ENCODE measurements at places on chromosomes 12 and 14.
A peak's percentile ranks its signal among the peaks of the same experiment; 100 is the strongest.

DNA sequence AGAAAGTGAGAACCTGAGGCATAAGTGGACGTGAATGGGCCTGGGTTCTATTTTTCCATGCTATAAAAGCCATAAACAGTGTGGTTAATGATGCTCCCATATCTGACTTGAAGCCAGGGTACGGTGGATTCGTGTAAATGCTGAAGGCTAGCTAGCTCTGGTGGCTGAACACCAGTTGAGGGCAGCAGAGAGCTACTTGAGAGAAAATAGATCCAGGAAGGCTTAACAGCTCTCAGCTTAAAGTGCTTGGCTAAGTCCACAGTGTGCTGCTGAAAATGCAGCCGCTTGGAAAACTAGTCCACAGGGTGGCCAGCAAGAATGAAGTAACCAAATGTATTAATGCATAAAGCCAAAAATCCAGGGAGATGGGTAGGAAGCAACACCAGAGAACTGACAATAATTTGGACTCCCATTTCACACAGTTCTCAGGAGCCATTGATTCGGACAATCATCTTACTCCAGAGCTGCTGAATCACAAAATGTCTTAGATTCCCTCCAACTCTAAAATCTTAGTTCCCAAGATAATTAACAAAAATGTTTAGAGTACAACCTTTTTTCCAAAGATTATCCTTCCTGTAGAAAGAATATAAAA lies 15.0 kb upstream of the FOXG1 start:
- no peak for DNase-seq

GRCh38 chr14:74684434-74684833 lies 28.4 kb downstream of the AREL1 start:
- no peak for DNase-seq

DNA sequence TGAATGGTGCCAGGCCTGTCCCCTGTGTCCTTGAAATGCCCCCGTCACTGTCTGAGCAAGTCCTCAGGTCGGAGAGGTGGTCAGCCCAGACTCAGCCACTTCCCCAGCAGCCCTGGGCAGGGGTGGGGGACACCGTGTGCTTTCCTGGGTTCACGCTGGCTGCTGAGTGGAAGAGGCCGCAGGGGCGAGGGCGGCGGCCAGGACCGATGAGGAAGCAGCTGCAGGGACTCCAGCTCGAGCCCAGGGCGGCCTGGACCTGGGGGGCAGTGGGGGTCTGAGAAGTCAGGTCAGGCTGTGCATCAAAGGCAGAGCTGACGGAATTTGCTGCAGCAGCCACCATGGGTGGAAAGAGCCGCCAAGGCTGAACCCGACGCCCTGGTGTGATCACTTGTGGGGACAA lies 28.4 kb downstream of the NOC4L start:
- DNase-seq = no peak

DNA sequence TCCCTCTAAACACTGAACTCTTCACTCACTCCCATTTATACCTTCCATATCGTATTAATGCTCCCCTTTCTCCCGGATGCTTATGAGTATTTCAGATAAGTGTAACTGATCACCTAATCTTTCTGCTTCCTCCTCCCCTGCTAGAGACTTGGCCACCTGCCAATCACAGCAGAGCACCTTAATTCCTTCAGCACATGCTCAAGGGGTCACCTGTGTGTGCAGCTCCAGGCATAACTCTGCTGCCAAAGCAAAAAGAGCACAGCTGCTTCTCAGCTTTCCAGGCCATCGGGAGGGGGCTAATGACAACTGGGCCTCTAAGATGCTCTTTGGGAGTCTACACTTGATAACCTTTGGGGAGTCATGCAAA lies 106.9 kb upstream of the DYRK2 start:
- no peak for DNase-seq

DNA sequence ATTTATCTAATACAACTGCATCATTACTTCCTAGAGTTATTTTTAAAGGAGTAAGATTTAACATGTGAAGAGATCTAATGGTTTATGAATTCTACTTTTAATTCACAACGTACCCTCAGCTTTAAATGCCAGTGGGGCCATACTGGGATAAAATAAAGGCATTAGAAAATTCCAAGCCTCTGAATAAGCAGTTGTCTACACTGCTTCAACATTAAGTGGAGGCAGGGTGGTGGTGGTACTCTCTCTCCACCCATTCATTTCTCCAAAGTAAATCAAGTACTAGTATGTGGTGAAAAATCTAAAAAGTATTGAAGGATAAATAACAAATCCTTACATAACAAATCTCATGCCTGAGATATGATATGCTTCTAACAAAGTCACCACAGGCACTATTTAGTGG lies 52.4 kb downstream of the FERMT2 start:
- no peak for DNase-seq

DNA sequence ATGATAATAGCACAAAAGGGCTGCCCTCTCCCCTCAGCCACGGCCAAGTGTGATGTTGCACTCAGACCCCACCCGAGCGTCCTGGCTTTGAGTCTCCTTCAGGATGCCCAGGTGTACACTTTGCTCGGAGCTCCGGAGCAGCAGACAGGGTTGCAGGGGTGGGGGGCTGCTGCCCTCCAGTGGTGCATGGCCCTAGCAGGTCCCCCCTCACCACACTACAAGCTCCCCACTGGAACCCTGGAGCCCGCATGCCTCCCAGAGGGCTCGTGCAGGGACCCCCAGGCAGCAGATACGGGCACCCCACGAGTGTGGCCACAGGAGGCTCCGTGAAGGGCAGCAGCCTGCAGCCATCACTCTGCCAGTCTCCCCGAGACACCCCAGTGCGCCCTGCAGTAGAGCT lies 69.9 kb upstream of the C14orf180 start:
- no peak for DNase-seq

- DNase-seq = peak; percentile 2
These were observed 902 bp downstream of the EML5 start for GRCh38 chr14:88791629-88792472.

DNA sequence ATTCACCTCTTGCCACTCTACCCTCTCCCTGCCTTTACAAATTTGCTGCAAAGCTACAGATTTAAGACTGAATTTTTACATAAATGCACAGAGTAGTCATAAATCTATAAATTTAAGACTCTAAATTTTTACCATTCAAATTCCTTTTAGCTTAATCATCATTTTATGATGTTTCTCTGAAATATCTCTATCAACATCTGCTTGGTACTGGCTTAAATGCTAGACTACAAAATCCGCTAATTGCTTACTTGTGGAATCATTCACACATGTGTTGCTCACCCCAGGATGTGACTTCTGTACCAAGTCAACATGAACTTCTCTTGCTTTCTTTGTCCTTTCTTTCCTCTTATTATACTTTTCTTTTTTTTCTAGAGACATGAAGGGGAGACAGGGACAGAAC lies 109.2 kb downstream of the GALC start:
- no peak for DNase-seq

- DNase-seq = no peak
These were observed 38.8 kb downstream of the MDM1 start for GRCh38 chr12:68293347-68293746.

DNA sequence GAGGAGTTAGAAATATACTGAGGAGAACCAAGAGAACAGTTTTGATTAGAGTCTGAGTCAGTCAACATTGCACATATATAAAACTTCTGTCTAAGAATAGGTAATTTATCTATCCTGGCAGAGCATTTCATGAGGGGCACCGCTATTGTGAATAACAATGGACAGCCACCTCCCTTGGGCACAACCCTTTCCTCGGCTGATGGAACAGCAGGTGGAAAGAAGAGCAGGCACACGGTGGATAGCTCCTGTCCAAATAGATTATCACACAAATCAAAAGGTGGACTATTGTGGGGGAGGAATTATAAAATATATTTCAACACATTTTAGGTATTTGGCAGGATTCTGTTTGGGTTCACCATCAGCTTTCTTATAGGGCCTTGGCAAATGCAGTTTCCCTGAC lies 84.0 kb upstream of the PTPRB start:
- no peak for DNase-seq

GRCh38 chr14:102970496-102970895 lies 48.0 kb downstream of the AMN start:
- DNase-seq = no peak

GRCh38 chr12:52082988-52083637 lies 3.6 kb downstream of the SMIM41 start:
- DNase-seq = peak; percentile 80

DNA sequence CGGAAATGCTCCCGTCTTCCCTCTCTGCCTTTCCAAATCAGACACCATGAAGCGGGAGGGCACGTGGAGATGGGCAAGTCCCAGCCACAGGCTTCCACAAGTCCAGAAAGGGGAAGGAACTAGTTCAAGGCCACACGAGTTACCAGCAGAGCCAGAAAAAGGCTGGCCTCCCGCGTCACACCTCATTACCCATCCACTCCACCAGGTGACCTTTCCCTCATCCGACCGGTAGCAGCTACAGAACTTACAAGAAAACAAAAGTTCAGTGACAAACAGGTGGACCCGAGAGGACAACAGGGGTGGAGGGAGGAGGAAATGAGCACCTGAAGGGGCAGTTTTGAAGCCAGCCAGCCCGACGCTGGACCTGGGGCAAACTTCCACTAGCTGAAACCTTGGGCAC lies 46.9 kb downstream of the CHGA start:
- DNase-seq = no peak

DNA sequence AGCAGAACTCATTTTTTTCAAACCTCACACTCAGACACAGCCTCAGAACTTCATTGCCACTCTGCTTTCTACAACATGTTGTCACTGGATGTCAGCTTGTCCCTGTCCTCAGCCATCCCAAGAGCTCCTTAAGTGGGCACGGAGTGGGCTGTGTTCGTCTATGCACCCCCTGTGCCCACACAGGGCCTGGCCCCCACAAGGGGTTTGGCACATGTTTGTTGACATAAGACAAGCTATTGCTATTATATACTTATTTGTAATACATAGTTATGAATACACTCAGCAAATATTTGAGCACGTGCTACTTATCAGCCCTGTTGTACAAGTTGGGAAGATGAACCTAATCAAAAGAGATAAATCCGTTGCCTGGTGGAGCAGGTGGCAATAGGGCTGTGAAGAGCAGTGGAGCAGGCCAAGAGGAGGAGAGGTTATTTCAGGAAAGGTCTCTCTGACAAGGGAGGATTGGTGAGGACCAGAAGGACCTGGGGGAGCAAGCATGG lies 4.3 kb upstream of the BDKRB1 start:
- DNase-seq = no peak

GRCh38 chr12:91769736-91770135 lies 375.9 kb downstream of the BTG1 start:
- DNase-seq = no peak

DNA sequence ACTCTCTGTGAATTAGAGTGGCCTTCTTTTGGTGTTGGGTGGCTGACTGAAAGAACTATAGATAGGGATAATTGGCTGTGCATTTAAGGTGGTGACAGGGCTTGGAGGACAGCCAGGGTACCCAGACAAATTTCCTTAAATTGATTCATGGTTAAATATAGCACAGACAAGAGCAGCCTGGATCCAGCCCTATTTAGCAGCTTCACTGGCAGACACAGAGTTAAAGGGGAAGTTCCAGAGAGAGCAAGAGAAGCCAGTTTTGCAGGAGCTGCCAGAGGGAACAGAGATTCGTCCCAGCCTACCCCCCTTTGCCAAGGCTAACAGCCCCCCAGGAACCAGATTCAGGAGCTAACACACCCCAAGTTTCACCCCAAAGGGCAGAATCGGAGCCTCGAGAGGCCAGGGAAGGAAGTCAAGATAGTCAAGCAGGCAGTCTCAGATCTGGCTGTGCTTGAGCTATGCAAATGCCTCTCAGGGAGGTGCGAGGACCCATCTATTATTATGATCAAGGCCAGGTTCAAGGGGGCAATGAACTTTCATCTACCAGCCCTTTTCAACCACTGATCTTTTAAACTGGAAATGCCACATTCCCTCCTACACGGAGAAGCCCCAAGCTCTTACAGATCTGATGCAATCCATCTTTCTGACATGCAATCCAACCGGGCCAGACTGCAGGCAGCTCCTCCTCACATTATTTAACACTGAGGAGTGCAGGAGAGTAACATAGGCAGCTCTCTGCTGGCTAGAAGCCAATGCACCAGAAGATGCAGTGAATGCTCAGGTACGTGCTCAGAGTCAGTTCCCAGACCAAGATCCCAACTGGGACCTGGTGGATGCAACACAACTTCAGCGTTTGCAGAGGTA lies 58.2 kb downstream of the DHRS2 start:
- no peak for DNase-seq

DNA sequence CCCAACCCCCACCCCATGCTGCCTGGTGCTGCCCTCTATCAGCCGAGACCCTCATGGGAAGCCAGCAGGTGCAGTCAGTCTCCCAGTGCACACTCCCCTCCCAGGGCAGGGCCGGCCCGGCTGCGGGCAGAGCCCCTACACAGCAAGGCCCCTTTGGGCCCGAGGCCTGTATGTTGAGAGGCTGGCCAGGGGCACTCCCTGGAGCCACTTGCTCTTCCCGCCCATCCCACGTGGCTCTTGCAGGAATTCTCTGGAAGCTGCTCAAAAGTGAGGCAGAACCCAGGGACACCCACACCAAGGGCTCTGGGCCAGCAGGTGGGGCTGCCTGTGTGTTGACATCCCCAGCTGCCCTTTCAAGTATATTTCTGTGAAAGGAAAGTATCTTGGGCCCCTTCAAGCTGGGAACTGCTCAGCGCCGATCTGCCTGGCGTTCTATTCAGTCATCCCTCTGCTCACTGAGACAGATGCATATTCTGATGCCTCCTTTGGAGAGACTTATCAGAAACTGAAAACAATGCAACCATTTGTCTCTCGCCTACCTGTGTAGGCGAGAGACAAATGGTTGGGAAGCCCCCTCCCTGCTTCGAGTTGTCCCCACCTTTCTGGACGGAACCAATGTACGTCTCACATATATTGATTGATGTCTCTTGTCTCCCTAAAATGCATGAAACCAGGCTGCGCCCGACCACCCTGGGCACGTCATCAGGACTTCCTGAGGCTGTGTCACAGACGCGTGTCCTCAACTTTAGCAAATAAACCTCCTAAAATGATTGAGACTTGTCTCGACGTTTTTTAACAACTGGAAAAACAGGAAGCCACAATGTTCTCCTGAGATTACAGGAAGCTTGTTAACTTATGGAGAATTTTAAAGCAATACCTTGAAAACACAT lies 6.0 kb downstream of the GPR132 start:
- peak; percentile 28 for DNase-seq

- no peak for DNase-seq
These were observed 625.4 kb upstream of the LRFN5 start for GRCh38 chr14:40981247-40981646.

Data from GM12891 (cell line).